Common myeloid progenitor, CD34-positive (primary cell): ENCODE measurements at places on chromosomes 3 and 15.
A peak's percentile ranks its signal among the peaks of the same experiment; 100 is the strongest.

GRCh38 chr3:169150920-169151319 lies 512.6 kb downstream of the MECOM start:
- no peak for DNase-seq

- DNase-seq: peak; percentile 57
Measured at GRCh38 chr3:37862219-37862902, 681 bp downstream of the CTDSPL start.

GRCh38 chr3:5295191-5295690 lies 107.7 kb downstream of the EDEM1 start:
- no peak for DNase-seq

GRCh38 chr3:16881896-16882630 lies 2.7 kb upstream of the PLCL2 start:
- DNase-seq: no peak

GRCh38 chr3:193270451-193270850 lies 29.4 kb downstream of the PLAAT1 start:
- DNase-seq: no peak

GRCh38 chr3:32646761-32647160 lies 38.2 kb upstream of the CNOT10 start:
- no peak for DNase-seq

DNA sequence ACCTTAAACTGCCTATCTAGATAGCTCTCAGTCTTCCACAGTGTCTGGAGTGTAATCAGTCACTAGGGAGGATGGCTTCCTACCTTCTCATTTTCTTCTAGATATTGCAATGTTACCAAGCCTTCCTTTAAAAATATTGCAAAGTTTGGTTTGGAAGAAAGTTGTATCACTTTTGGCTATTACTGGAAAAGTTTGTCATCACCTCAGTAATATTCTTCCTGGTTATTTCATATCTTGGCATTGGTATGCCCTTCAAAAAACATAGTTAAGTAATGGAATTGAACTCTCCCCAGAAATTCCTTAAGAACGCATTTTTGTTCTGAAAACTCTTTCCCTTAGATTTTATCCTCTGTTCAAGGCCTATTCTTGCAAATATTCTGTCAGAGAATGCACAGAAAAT lies 179.3 kb upstream of the MME start:
- DNase-seq: no peak
